ENCODE measurements at places on chromosomes 1 and 21. TPM values are rescaled to one million over a fixed set of nuclear protein-coding genes. Genes with fewer than 3 reads are reported as not detected.

Gene A3GALT2
- total RNA-seq = not detected

Gene OR2L3
- total RNA-seq = not detected

Gene ACTL8
- not detected for total RNA-seq

Gene USP24
- 35.0 TPM for total RNA-seq

Gene KIF26B
- total RNA-seq = 4.1 TPM

Gene RIMKLA
- total RNA-seq = 14.0 TPM

Gene RASSF5
- total RNA-seq = 5.6 TPM

DNA sequence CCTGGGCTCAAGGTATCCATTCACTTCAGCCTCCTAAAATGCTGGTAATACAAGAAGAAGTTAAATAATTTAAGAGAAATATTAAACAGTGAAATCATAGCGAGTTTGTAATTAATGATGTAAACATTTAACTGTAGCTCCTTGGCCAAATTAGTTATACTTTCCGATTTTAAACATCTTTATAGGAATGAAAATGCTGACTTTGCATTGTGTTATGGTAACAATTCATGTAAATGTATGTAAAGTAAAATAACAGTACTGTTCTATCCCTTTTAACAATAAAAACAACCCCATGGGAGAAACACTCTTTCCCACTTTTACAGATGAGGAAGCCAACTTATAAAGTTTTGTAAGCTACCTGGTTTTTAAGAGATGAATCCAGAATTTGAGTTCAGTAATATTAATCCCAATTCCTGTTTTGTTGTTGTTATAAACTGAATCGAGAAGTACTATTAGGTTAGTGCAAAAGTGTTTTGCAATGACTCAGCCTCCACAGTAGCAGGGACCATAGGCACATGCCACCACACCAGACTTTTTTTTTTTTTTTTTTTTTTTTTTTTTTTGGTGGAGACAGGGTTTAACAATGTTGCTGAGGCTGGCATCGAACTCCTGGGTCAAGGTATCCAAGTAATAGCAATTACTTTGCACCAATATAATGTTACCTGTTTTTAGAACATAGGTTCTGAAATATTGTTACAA, 1360.4 kb downstream of the BRINP3 start:
- no peak overlapping the region for H3K27ac ChIP-seq
- no peaks in the 10 kb centered on the region for H3K36me3 ChIP-seq
- no peak overlapping the region for H3K4me3 ChIP-seq

DNA sequence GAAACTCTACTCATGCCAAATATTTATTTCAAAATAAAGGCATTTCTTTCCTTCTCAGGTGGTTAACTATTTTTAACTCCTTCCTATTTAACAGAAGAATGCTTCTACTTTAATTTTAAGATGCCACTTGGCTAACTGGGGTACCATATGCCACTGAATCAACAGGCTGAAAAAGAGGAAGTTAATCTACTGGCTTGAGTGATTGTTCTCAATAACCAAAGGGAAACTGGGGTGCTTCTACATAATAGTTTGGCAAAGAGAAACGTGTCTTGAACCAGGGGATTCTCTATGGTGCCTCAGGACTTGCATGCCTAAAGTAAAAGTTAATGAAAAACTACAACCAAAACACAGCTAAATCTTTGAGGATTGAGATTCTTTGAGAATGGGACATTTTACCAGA, 142.6 kb downstream of the DENND1B start:
- no peak for DNase-seq
- H3K27me3 ChIP-seq = no peaks in the 10 kb centered on the region
- H3K4me1 ChIP-seq = peaks cover 1% of the 10 kb centered on the region

DNA sequence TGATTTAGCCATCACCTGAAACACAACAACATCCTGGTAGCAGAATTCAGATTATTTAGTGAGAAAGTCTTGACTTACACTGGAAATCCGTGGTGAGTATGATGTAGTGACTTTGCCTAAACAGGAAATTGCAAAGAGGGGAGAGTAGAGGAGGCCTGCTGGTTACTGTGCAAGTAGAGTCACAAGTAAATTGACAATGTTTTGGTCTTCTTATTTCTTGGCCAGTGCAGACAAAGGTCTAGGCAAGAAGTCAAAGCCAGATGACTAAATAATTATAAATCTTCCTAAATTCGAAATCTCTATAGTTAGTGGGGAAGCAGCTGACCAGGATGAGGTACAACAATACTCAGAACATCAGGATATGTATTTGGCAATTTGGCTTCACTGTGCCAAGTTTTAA, 159.5 kb upstream of the KCTD3 start:
- H3K27ac ChIP-seq = no peak overlapping the region
- H3K27me3 ChIP-seq = no peaks in the 10 kb centered on the region
- H3K4me3 ChIP-seq = no peak overlapping the region
- no peak for DNase-seq
- H3K36me3 ChIP-seq = no peaks in the 10 kb centered on the region

DNA sequence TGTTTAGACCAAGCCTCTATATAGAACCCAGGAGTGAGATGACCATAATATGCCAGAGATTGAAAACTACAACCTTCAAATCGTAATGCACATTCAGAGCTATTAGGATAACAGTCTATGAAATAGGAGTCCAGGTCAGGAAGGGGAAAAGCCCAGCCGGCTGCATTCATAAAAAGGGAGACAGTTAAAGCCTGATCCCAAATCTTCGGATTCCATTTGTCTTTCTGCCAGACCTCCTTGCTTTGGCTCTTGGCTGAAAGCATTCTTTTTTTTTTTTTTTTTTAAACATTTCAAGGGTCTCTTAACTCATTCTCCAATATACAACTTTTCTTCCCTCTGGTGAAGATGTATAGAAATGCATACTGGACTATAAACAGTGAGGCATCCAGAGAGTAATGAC, 81.1 kb downstream of the NTPCR start:
- no peaks in the 10 kb centered on the region for H3K4me1 ChIP-seq
- no peak for DNase-seq
- H3K36me3 ChIP-seq = no peaks in the 10 kb centered on the region

GRCh38 chr1:108610073-108610472, 50.2 kb downstream of the EEIG2 start:
- H3K4me3 ChIP-seq = no peak overlapping the region
- H3K27me3 ChIP-seq = no peaks in the 10 kb centered on the region
- H3K36me3 ChIP-seq = peaks cover 54% of the 10 kb centered on the region
- peaks cover 19% of the 10 kb centered on the region for H3K4me1 ChIP-seq

GRCh38 chr1:36085126-36085525, 1.2 kb downstream of the TEKT2 start:
- peaks cover 27% of the 10 kb centered on the region for H3K4me1 ChIP-seq
- no peak overlapping the region for H3K27ac ChIP-seq
- DNase-seq = no peak
- H3K36me3 ChIP-seq = no peaks in the 10 kb centered on the region
- no peak overlapping the region for H3K4me3 ChIP-seq
- peaks cover 8% of the 10 kb centered on the region for H3K27me3 ChIP-seq

DNA sequence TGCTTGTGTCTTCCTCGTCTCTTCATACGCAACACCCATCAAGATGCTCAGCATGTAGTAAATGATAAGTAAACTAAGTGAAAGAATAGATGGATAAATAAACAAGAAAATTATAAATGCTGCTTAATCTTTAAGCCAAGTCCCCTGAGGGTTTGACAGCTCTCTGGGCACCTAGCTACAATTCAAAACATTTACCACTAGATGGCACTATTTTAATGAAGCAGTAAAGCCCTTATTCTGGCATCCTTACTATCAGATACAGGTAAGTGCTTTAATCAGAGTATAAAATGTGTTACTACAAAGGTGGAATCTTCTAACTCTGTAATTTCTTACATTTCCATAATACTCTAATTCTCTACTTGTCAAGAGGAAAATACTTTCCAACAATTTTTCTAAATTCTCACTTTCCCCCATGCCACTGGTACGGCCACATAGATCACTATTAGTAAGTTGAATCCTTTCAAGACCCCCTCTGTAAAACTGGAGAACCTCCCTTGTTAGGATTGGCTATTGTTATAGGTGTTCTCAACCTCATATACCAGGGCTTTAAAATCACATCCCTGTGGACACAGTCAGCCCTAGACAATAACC, 137.8 kb downstream of the BARHL2 start:
- no peaks in the 10 kb centered on the region for H3K4me1 ChIP-seq
- H3K36me3 ChIP-seq = no peaks in the 10 kb centered on the region
- H3K27me3 ChIP-seq = peaks cover 8% of the 10 kb centered on the region
- H3K27ac ChIP-seq = no peak overlapping the region
- DNase-seq = no peak

DNA sequence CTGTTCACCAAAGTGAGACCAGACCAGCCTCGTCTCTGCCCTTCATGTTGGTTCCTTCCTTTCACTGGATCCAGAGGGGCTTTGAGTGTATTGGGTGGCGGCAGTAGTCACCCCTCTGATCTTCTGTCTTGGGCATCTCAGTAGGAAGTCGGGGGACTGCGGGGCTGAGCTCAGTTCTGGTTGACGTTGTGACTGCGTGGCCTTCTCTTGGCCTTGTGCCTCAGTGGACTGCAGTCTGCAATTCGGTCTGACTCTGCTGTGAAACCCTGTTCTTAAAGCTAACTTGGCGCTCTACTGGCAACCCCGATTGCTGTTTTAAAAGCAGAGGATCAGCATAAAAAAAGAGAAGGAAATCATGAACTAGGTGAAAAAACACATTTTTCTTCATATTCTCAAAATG, 56.7 kb downstream of the SLC37A1 start:
- H3K4me1 ChIP-seq = no peaks in the 10 kb centered on the region
- H3K36me3 ChIP-seq = no peaks in the 10 kb centered on the region
- no peak for DNase-seq
- no peak overlapping the region for H3K4me3 ChIP-seq

GRCh38 chr1:54223441-54224202, 23.7 kb downstream of the MRPL37 start:
- peaks cover 24% of the 10 kb centered on the region for H3K36me3 ChIP-seq
- no peak for DNase-seq
- no peak overlapping the region for H3K27ac ChIP-seq
- no peaks in the 10 kb centered on the region for H3K27me3 ChIP-seq
- H3K4me3 ChIP-seq = no peak overlapping the region

GRCh38 chr1:180020017-180020416, 65.4 kb downstream of the CEP350 start:
- DNase-seq = no peak
- no peaks in the 10 kb centered on the region for H3K27me3 ChIP-seq
- H3K4me1 ChIP-seq = no peaks in the 10 kb centered on the region
- H3K36me3 ChIP-seq = peaks cover 100% of the 10 kb centered on the region

- no peak overlapping the region for H3K4me3 ChIP-seq
- H3K36me3 ChIP-seq = no peaks in the 10 kb centered on the region
- H3K27ac ChIP-seq = no peak overlapping the region
- no peaks in the 10 kb centered on the region for H3K4me1 ChIP-seq
- DNase-seq = no peak
Measured at GRCh38 chr1:232873412-232873811, 68.2 kb downstream of the MAP10 start.

DNA sequence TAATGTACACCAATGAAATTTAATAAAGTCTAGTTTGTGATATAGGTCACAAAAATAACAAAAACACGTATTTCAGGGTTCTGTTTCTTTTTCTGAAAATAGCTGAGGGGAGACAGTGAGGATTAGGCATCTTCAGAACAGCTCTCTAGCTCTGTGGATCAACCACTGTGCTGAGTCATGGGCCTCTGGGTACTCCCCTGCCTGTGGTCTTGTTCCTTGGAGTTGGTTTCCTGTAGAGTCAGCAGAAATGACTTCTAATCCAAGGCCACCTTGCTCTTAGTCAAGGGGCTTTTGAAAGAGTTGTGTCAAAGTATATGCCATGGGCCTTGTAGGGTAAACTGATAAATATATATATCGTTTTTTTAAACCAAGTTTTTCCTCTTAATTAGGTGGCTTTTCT, 141.8 kb upstream of the ZRANB2 start:
- no peaks in the 10 kb centered on the region for H3K27me3 ChIP-seq
- DNase-seq = no peak
- H3K27ac ChIP-seq = no peak overlapping the region
- H3K36me3 ChIP-seq = no peaks in the 10 kb centered on the region

GRCh38 chr1:83103341-83103740, 895.6 kb downstream of the TTLL7 start:
- no peaks in the 10 kb centered on the region for H3K27me3 ChIP-seq
- H3K4me3 ChIP-seq = no peak overlapping the region
- DNase-seq = no peak
- no peaks in the 10 kb centered on the region for H3K36me3 ChIP-seq
- H3K27ac ChIP-seq = no peak overlapping the region
- H3K4me1 ChIP-seq = no peaks in the 10 kb centered on the region

DNA sequence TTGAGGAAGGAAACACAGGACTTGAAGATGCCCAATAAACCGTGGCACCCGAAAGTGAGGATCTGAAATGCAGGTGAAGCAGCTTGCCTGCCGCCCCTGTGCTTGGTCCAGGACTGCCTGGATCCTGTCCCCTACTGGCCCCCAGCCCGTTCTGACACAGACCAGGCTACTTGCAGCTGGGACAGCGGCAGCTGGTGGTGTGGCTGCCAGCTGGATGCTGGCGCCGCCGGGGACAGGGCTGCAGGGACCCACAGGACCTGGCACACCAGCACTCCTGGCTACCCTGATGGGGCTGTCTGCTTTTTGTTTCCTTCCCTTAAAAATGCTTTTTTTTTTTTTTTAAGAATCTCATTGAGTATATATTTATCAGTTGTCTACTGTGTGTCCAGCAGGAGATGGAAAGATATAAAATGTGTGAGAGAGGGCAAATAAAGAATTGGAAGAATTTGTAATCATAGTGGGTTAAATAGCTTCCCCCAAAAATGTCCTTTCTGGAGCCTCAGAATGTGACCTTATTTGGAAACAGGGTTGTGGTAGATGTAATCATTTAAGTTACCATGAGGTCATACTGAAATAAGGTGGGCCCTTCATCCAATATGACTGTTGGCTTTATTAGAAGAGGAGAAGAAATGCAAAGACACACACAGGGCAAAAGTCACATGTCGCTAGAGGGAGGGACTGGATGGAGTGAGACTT, 165.6 kb downstream of the DSCAM start:
- H3K27me3 ChIP-seq = peaks cover 12% of the 10 kb centered on the region
- no peaks in the 10 kb centered on the region for H3K36me3 ChIP-seq
- H3K27ac ChIP-seq = no peak overlapping the region
- no peak overlapping the region for H3K4me3 ChIP-seq
- no peaks in the 10 kb centered on the region for H3K4me1 ChIP-seq

GRCh38 chr1:161915051-161915503, 108.6 kb downstream of the OLFML2B start:
- H3K4me1 ChIP-seq = peaks cover 2% of the 10 kb centered on the region
- no peak for DNase-seq
- H3K4me3 ChIP-seq = no peak overlapping the region

Measured in heart right ventricle (tissue), 16 donors.